SW480 (cell line): ENCODE measurements at places on chromosomes 5 and 9.
A peak's percentile ranks its signal among the peaks of the same experiment; 100 is the strongest.

GRCh38 chr5:180825768-180826525 is 23.3 kb upstream of the MGAT1 start:
- peak; percentile 76 for DNase-seq

DNA sequence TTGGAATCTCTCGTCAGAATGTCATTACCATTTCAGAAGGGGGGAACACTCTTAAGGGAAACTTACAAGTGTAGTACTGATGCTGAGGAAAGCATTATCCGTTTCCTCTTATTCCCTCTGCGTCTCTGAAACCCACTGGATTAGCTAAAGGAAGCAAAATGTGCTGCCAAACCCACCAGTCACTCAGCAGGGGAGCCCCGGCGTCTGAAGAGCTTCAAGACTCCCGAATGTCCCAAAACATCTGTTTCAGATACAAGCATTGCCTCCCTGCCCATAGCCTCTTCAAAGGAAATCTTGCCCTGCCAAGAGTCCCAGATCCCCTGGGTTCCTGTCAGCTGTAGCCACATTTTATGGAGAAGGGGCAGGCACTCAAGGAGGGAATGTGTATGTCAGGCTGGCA is 1.0 kb upstream of the HCN1 start:
- no peak for DNase-seq

DNA sequence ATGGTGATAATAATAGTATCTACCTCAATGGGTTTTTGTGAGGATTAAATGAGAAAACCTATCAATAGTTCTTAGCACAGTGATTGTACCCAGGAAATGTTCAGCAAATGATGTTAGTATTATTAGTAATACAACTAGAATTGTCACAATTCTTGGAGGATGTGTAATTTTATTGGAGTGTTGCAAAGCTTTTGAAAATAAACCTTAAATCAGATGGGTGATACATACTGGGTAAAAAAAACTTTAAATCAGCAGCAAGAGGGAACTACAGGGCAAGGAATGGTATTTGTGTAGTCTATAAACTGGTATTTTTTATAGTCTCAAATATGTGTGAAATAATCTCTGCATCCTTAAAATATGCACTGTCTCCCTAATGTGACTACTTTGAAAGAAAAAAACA is 371.6 kb downstream of the PIK3R1 start:
- no peak for DNase-seq

GRCh38 chr5:147876626-147877025 is 1.9 kb upstream of the SCGB3A2 start:
- DNase-seq, result no peak

DNA sequence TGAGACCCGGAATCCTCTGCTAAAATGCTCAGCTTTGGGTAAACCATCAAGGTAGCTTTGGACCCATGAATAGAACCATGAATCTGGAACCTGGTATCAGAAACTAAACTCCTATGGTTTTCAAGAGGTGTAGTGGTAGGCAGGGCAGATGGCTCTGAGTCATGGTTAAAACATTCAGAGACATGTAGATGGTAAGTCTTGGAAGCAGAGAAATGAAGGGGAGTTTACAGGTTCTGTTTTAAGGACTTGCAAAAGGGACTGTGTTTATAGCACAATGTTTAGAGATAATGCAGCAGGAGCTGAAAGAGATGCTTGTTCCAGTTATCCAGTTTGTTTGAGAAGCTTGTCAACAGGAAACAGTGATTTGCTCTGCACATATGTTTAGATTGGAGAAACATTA is 36.0 kb upstream of the FBN2 start:
- no peak for DNase-seq

GRCh38 chr5:169394371-169394770 is 93.4 kb upstream of the SLIT3 start:
- DNase-seq, result no peak

DNA sequence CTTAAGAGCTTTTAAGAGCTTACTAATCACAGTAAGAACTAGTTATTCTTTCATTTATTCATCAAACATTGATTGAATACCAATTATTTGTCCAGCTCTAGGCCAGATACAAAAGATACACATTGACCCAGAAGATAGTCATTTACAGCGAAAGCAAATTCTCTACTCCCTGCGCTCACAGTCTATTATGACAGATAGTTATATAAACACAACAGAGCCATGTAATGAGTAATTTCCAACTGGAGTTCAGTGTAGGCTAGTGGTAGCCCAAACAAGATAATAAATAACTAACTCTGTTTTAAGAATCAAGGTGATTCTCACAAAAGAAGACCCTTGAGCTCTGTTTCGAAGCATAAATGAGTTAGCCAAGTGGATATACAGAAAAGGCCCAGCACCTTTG is 397.8 kb upstream of the TLE4 start:
- no peak for DNase-seq

- no peak for DNase-seq
Observed at GRCh38 chr5:50990296-50990924, 324.0 kb downstream of the PARP8 start.

GRCh38 chr5:1429496-1429895 is 15.7 kb downstream of the SLC6A3 start:
- no peak for DNase-seq

DNA sequence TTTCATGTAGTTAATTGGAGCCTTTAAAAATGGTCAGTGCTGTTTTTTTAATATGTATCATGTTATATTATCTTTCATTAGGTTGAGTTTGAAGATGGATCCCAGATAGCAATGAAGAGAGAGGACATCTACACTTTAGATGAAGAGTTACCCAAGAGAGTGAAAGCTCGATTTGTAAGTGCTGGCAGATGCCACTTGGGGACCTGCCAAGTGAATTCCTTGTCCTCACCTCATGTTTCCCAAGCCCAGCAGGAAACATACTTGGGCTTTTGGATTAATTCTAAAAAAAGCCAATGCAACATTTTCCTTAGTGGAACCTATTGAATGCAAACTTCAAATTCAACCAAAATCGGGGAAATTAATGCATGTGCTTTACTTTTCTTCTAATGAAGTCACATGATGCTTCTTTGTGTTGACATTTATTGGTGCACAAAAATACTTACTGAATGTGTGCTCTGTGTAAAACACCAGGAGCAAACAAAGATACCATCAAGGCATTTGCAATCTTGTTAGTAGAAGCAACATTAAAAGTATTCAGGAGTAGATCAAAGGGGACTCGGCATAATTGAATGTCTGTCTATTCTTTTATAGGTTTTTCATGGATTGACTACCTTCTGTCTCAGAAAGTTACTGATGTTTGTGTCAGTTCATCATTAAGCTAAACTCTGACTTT is 412.1 kb downstream of the KDM4C start:
- no peak for DNase-seq

DNA sequence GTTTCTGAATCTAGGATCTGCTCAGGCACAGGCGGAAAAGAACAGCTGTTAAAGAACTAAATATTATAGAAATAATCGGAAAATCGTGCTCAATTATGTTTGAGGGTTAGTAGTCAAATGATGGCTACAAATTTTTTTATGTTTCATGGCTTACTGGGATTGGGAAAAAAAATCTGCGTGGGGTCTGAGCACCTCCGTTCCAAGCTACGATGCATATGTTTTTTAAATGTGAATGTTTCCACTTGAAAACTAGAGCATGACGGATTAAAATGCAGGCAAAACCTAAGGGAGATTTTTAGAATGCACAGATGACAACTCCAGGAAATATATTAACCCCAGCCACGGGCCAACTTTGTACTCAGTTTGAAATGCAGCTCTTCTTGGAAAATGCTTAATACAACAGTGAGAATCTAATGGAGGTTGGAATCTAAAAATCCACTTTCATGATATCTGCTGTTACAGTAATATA is 5.3 kb downstream of the OTP start:
- no peak for DNase-seq

DNA sequence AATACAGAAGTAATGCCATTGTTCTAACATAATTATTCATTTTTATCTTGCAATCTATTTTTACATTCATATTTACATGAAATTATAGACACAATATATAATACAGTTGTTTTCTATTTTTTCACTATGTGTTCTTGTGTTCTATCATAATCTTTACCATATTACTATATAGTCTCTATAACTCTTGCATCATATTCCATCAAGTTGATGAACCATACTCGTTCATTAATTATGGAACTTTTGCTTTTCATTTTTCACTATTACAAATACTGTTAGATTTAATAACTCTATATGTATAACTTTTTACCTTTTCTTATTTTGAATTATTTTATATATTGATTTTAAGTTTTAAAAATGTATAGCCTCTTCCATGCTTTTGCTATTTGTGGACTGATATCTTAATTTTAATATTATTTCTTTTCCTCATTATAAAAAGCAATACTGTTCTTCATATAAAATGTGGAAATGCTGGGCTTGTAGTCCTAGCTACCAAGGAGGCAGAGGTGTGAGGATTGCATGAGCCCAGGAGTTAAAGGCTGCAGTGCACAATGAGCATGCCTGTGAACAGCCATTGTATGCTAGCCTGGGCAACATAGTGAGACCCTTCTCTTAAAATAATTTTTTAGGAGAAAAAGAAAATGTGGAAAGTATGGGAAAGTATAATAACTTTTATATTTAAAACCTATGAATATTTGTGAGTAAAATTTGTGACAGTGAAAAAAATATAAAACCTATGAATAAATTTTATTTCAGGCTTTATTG is 65.5 kb downstream of the ANKHD1 start:
- DNase-seq, result no peak

DNA sequence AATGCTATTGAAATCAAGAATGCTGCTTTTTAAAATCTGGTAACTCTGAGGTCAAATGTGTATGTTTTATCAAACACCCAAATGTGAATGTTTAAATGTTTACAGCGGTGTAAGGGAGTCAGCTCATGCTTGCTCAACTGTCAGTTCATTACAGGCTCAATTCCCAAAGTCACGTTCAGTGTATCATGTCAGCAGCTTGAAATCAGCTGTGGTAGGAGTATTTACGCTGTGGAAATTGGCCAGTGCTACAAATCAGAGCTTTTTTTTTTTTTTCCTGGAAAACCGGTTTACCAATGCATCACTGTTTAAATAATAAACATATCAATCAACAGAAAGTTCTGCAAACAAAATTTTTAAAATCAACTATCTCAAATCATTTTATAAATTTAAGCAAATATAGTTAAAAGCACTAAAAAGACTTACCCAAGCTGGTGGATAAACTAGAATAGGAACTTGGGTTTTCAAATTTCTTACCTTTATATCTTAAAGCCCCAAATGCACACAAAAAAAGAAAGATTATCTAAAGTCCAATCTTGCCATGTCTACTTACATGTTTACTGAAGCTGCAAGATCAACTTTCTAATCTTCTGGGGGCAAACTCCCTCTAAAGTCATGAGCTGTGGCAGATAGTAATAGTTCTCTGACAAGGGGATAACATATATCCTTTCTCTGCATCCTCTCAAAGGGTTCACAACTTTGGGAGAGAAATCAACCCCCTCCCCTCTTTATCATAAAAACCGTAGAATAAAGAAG is 57.6 kb upstream of the GRAMD2B start:
- DNase-seq, result no peak

- no peak for DNase-seq
Observed at GRCh38 chr9:6614489-6614888, 31.0 kb downstream of the GLDC start.

DNA sequence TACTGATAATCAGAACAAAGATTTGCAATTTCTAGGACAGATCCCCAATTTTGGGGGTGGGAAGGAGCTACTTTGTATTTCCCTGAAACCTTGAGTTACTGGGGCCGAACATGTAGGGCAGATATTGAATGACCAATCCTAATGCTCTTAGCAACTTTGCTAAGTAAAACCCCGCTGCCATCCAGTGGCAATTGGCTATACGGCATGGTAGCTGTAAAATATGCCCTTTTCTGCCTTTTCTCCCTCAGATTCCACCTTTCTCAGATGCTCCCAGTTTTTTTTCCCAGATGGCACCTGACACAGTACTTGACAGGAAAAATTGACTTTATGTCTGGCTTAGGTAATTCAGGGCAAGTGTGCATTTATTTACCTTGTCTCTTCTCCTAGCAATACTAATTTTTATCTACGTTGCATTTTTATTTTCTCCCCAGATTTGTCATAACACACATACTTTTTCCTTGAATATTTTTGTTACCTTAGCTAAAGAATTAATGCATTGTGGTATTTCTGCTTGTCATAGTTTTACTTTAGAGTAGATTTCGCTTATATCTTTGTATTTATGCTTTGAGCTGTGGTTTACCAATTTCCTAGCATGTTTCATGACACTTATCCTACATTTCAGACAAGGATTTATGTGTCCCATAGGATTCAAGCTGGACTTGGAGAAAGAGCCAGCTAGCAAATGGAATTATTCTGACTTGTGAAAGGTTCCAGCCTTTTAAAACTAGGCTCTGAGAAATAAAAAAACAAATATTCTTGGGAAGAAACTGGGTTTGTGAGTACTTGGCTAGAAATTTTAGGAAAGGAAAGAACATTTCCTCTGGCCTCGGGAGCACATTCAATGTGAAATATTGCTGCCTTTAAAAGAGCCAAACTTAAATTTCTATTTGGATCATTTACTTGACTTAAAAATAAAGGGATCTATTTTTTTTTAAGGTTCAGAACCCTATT is 37.4 kb downstream of the PIK3R1 start:
- peak; percentile 58 for DNase-seq

DNA sequence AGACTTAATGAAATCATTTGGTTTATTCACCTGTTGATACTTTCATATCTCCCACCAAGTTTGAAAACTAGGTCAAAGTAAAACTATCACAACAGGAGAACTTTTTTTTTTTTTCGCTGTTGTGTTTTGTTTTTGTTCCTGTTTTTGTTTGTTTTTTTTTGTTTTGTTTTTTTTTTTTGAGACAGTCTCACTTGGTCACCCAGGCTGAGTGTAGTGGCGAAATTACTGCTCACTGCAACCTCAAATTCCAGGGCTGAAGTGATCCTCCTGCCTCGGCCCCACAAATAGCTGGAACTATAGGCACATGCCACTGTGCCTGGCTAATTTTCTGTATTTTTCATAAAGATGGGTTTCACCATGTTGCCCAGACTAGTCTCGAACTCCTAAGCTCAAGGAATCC is 49.3 kb downstream of the MLLT3 start:
- DNase-seq, result no peak

GRCh38 chr5:107449369-107449768 is 221.4 kb downstream of the EFNA5 start:
- no peak for DNase-seq

DNA sequence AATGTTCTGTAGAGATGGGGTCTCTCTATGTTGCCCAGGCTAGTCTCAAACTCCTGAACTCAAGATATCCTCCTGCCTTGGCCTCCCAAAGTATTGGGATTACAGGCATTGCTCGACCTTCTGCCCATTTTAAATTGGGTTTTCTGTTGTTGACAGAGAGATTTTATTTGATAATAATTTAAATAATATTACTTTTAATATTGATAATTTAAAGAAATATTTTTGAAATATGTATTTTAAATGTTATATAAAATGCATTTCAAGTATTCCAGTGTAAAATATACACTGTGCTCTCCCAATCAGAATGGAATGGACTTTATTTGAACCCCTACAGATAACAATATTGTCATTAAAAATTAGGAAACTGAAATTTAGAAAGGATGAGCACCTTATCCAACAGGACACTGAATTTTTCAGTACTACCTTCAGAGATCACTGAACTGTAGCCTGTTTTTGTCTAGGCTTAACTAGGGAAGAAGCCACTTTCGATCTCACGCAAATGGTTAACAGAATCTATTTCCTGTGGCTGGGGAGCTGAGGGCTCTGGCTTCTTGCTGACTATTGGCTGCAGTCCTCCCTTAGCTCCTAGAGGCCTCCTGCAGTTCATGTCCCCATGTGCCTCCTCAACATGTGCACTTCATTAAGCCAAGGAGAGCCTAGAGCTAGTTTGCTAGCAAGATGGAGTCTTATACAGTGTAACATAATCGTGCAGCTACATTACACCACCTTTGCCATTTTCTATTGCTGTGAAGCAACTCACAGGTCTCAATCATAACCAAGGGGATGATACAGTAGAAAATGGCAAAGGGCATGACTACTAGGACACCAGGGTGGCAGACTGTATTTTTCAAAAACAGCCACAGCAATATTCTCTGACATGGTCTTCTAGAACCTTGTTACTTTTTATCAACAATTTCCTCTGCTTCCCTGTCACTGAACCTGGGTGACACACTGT is 150.0 kb downstream of the CDC42SE2 start:
- DNase-seq, result no peak
